ENCODE measurements at places on chromosomes 5 and 9.

GRCh38 chr5:57232293-57233033 lies 58.6 kb downstream of the GPBP1 start:
- no peak for DNase-seq

DNA sequence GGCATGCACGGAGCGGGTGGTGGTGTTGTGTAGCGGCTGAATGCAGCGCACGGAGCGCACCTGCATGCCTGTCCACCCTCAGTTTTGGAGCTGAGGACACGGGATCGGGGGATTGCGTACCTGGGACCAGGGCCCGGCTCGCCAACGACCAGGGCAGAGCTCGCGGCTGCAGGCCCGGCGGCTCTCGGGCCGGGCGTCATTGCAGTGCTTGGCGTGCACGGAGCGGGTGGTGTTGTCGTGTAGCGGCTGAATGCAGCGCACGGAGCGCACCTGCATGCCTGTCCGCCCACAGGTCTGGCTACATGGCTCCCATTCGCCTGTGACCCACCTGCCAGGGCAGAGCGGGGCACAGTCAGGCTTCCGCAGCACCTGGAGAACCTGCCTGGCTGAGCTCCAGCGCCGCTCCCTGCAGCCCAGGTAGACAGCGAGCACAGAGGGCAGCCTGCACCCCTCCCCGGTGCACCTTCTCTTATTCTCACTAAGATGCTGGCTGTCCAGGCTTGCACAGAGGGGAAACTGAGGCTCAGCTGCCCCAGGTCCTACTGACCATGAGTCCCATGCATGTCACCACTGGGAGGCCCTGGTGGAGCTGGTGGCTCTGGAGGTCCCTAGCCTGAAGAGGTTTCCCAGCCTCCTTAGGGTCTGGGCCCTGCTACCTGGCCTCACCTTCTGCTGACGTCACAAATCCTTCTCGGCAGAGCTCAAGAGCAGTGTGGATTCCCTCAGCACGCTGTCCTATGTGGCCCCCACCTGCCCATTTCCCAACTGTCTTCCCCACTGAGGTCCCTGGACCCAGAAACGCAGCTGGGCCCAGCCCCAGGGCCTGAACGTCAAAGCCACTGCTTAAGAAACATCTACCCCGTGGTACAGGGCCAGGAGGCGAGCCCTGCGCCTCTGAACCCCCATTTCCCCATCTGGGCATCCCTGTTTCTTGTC lies 64.9 kb downstream of the ZNF354C start:
- no peak for DNase-seq

DNA sequence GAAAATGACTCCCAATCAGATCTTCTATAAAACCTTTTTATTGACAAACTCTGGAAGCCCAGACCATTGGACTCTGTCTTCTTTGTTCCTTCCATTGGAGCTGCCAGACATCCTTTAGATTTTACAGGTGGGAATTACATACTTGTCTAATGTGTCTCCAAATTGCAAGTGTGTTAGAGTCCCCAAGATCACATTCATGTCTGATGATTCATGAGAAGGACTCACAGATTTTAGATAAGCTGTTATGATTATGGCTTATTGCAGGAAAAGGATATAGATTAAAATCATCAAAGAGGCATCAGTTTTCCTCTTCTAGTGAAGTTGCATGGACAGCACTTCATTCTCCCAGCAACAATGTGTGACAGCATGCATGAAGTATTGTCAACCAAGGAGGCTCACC lies 70.4 kb downstream of the MUSK start:
- no peak for DNase-seq

DNA sequence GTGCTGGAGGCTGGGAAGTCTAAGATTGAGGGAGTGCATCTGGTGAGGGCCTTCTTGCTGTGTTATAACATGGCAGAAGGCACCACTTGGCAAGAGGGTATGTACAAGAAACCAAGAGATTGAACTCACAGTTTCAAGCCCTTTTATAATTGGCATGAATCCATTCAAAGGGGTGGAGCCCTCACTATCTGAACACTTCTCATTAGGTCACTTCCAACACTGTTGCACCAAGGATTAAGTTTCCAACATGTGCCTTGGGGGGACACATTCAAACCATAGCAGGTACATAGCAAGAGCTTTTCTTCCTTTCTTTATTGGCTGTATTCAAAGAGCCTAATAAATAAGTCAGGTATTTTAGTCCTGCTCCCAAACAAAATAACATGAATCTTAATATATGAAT lies 62.7 kb downstream of the PRELID2 start:
- DNase-seq = no peak

GRCh38 chr9:18357321-18357720 lies 116.6 kb upstream of the ADAMTSL1 start:
- DNase-seq = no peak

DNA sequence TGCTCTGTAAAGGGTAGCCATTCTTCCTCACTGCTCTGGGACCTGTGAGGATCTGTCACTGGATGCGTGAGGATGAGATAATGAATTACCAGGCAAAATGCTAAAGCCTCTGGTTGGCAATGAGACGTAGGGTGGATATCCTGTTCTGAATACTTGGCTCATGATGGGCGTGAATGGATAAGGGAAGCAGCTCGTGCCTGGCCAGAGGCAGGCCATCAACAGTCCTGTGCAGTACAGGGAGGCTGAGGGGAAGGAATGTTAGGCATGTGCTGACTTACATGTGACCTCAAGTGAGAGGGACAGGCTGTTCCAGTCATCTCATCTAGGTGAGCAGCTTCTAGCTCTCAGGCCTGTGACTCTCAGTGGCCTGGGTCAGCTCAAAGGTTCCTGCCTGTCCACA lies 172.8 kb downstream of the CARTPT start:
- DNase-seq = no peak

DNA sequence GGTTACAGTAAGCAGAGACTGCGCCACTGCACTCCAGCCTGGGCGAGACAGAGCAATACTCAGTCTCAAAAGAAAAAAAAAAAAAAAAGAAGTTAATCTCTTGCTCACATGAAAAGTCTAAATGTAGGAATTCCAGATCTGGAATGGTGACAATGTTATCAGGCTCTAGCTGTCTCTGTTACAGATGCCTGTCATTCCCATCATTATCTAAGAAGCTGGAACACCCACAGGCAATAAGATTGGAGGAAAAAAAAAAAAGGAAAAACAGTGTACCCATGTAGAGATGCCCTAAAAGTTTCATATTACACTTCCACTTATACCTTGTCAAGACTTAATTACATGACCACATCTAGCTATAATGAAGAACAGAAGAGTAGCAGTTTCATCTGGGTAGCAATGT lies 38.2 kb downstream of the PTBP3 start:
- no peak for DNase-seq

DNA sequence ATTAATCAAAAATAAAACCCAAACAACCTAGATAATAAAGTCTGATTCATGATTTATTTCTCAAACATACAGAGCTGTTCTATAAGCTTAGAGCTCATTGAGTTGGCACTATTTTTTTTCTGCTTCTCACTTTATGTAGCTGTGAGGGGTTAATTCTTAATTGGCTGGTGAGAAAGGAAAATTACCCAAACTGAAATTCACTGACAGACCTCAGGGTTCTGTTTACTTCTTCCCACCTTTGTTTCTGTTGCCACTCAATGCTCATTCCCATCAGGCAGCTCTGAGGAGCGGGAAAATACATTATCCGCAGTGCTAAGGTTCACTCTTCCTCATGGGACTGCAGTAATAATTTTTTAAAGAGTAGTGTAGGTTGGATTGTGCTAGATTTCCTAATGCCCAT lies 139.9 kb downstream of the KCTD16 start:
- peak; percentile 63 for DNase-seq

GRCh38 chr5:32280656-32281081 lies 32.1 kb downstream of the MTMR12 start:
- DNase-seq = no peak

DNA sequence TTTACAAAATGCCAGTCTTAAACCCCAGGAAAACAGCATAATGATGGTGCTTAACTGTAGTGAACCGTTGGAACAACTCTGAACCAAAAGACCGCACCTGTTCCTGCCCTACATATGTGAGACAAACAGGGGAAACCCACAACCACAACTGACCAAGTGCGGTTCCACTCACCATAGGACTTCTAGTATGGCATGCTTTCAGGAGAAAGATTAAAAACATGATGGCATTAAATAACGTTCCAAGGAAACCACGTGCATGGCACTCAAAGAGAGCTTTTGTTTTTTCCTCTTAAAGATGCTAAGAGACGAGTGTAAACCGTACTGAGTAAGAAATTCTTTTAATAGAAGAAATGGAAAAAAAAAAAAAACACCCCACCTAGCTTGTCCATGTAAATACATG lies 119.8 kb downstream of the SSBP2 start:
- no peak for DNase-seq

DNA sequence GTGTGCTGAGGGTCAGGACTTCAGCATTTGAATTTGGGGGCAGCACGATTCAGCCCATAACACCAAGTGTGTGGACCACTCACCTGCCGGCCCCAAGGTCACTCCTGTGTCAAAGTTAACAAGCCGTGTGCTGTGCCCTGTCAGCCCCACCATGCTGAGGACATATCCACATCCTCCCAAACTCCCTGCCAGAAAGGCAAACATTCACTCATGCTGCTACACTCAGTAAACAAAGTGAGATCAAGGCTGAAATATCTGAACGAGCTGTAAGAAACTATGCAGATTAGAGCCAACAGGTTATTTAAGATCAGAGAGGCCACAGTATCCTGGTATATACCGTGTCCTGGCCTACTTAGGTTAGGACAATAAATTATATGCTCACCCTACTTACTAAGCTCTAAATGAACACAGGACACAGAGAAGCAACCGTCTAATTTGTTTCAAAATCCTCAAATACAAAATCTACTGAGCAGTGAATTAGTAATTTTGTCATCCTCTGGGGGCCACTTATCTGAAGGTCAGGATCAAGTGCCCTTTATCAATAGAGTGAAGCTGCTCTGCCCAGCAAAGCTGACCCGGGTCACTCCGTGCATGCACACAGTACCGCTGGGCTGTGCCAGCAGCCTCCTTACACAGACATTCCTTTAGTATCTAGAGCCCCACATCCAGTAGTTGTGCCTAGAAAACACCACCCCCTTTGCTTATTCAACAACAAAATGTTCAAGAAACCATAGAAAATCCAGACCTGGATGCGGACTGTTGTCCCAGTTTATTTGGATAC lies 28.2 kb downstream of the RETREG1 start:
- peak; percentile 66 for DNase-seq

DNA sequence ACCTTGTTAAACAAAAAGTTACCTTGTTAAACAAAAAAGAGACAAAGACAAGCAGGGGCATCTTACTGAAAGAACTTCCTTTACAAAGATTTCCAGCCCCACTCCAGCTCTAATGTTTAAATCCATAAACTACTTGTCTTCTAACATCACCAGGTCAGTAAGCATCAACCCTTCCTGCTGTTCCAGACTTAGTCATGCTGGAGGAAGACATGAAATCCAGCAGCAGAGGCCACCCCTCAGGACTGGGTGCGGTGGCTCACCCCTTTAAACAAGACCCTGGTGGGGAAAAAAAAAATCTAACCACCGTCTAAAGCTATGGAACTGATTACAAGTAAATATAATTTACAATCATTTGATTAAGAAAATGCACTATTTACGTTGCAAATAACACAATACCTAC lies 9.1 kb downstream of the PDCL start:
- DNase-seq = no peak

DNA sequence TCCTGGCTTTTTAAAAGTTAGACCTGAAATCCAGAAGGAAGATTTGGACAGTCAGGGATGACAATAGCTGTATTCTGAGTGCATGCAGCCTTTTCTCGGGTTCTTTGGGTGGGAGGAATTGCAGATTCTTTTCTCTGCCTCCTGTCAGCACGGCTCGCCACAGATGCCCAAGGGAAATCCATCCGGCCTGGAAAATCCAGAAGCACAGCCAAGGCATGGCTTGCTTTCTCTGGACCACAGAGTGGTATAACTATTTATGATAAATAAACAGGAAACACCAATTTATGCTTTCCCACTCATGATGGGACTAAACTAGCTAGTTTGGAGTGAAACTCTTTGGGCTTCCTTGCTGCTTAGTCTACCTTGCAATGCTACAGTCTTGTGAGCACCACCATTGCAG lies 59.1 kb downstream of the C9orf152 start:
- no peak for DNase-seq
